Karpas-422 (cell line): ENCODE measurements at places on chromosomes 12 and 14. TPM values are rescaled to one million over a fixed set of nuclear protein-coding genes. Genes with fewer than 3 reads are reported as not detected.

- DNase-seq: no peak
- no peak overlapping the region for H3K4me3 ChIP-seq
- no peaks in the 10 kb centered on the region for H3K36me3 ChIP-seq
- no peaks in the 10 kb centered on the region for H3K27me3 ChIP-seq
- no peaks in the 10 kb centered on the region for H3K4me1 ChIP-seq
- no peak overlapping the region for H3K27ac ChIP-seq
These were observed 397.8 kb upstream of the MIS18BP1 start for GRCh38 chr14:45650754-45651153.

Gene SENP1
- 20.1 and 44.5 TPM in 2 replicates for total RNA-seq

- peak overlapping the region; percentile 79 for H3K27ac ChIP-seq
- peak overlapping the region; percentile 7; the same call in 1 of the 2 replicates for H3K4me3 ChIP-seq
- H3K36me3 ChIP-seq: no peaks in the 10 kb centered on the region
- DNase-seq: no peak
- H3K4me1 ChIP-seq: peaks cover 78% of the 10 kb centered on the region
These were observed 71.3 kb downstream of the CLMN start for GRCh38 chr14:95248432-95248831.

DNA sequence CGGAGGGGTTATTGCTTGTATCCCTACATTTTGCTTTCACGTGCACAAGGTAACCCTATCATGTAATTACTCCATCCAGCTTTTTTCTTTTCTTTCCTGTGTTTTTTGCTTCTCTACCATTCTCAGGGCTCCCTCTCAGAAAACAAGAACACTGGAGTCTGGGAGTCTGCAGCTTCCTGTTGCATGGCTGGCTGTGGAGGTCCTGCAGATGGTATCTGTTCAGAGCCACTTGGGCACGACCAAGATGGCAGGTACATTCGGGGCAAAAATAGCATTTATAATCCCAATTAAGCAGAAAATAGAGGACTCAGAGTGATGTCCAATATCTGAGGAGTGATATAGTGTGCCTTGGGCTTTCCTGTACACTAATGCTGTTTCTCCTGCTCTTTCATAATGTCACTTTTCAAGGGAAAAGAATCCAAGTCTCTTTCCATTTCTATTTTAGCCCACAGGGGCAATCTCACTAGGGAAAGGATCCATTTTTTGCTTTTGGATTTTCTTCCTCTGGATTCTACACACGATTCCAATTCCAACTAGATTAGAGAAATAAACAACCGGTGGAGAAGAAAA lies 3.2 kb upstream of the NUMB start:
- H3K27ac ChIP-seq: no peak overlapping the region
- no peak for DNase-seq
- peaks cover 63% of the 10 kb centered on the region for H3K4me1 ChIP-seq
- H3K36me3 ChIP-seq: no peaks in the 10 kb centered on the region
- H3K4me3 ChIP-seq: no peak overlapping the region

Gene TPPP2
- total RNA-seq: not detected in 2 replicates

DNA sequence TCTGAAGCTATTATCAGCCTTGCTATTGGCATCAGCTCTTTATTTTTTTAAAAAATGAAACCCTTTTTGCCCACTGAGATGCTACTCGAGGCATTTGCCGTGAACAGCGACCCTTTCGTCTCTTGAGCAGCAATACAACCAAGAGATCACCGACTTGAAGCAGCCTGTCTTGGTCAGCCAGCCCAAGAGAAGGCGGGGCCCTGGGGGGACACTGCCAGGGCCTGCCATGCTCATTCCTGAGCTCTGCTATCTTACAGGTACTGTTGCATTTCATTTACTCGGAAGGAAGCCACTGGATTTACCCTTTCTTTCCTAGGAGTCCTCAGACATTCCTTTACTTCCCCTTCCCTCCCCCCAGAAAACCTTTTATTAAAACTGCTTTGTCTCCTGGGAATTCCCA lies 16.7 kb downstream of the PIWIL1 start:
- H3K27ac ChIP-seq: no peak overlapping the region
- H3K4me1 ChIP-seq: no peaks in the 10 kb centered on the region
- no peak overlapping the region for H3K4me3 ChIP-seq

GRCh38 chr12:39975374-39975918 lies 130.4 kb downstream of the SLC2A13 start:
- H3K4me3 ChIP-seq: no peak overlapping the region
- no peak for DNase-seq
- no peak overlapping the region for H3K27ac ChIP-seq

- H3K4me1 ChIP-seq: peaks cover 24% of the 10 kb centered on the region
- DNase-seq: no peak
- H3K36me3 ChIP-seq: no peaks in the 10 kb centered on the region
- peak overlapping the region; percentile 60; the same call in 1 of the 2 replicates for H3K27ac ChIP-seq
- H3K27me3 ChIP-seq: no peaks in the 10 kb centered on the region
These were observed 10.0 kb downstream of the SMIM41 start for GRCh38 chr12:52089491-52089890.

GRCh38 chr14:97687944-97688630 lies 890.9 kb downstream of the VRK1 start:
- H3K4me1 ChIP-seq: no peaks in the 10 kb centered on the region
- no peaks in the 10 kb centered on the region for H3K27me3 ChIP-seq
- no peaks in the 10 kb centered on the region for H3K36me3 ChIP-seq

GRCh38 chr12:4009979-4010704 lies 136.9 kb upstream of the PARP11 start:
- H3K27ac ChIP-seq: no peak overlapping the region
- DNase-seq: no peak
- H3K27me3 ChIP-seq: no peaks in the 10 kb centered on the region
- H3K4me3 ChIP-seq: no peak overlapping the region
- H3K4me1 ChIP-seq: no peaks in the 10 kb centered on the region

Gene KRT74
- total RNA-seq: not detected in 2 replicates

GRCh38 chr14:96252999-96253539 lies 2.9 kb upstream of the BDKRB1 start:
- no peak for DNase-seq
- H3K27ac ChIP-seq: no peak overlapping the region

DNA sequence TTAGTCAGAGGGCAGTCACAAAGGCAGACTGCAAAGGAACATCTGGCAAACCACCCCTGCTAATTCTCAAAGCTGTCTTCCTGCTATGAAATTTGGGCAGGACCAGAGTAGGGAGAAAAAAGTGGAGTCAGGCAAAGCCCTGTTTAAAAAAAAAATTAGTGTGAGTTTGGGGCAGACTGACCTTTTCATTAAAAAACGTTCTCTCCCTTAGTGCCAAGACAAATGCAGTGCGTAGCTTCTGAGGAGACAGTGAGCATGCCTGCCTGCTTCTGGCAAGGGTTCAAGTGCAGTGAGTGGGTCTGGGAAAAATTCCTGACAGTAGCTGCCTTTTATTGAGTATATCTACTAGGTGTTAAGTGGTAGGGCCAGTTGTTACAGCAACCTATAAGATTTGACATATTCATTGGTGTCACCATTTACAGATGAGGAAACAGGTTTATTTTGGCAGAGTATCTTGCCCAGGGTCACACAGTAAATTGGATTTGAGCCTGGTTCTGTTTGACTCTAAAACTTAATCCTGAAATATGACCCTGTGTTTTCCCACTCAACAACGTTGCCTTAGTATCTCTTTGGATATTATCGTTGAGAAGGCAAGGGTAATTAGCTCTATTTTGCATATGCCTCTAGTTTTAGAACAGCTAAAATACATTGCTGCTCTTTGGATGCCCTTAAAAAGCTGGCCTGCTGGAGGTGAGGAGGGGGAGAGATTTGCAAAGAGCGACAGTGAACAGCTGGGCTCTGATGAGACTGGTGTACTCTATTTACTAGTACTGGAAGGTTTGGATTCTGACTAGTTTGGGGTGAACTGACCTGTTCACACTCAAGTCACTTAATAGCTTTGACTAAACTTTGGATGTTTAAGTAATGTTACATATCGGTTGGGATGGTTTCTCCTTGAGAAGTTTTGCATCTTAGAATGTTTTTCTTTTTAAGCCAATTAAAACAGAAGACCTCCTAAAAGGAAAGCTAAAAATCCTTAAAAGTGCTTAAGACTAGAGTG lies 72.8 kb downstream of the PAPOLA start:
- H3K27me3 ChIP-seq: no peaks in the 10 kb centered on the region
- DNase-seq: peak; percentile 85
- H3K36me3 ChIP-seq: peaks cover 25% of the 10 kb centered on the region
- peak overlapping the region; percentile 42 for H3K4me3 ChIP-seq
- H3K4me1 ChIP-seq: peaks cover 69% of the 10 kb centered on the region

DNA sequence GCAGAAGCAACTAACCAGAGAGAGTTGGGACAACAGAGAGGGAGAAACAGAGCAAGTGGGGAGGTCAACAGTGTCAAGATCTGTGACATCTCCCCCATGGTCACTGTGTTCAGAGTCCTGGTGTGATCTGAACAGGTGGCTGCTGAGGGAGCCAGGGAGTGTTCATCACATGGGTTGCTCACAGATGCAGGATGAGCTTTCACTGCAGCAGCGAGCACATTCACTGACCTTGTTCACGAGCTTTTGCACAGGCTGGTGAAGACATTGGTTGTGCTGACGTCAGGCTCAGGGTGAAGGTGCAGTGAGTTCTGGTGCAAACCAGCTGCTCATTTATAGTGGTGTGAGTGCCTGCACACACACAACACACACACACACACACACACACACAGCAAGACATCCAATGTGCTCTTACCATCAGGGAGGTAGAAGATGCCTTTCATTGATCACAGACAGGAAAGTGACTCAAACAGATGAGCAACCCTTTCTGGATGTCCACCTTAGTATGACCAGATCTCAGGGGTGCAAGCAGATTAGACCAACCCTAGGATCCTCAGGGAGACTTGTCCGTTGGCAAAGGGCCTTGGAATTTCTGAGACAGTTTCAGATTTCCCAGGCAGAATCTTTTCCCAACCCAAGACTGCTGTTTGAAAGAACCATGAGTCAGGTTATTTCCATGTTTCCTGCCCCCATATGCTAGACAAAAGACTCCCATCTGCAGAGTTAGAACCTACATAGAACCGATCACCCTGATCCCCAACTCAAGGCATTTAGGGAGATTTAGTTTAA lies 44.3 kb upstream of the OR10AD1 start:
- H3K27me3 ChIP-seq: no peaks in the 10 kb centered on the region
- no peak overlapping the region for H3K27ac ChIP-seq
- no peaks in the 10 kb centered on the region for H3K36me3 ChIP-seq
- DNase-seq: no peak
- no peak overlapping the region for H3K4me3 ChIP-seq
- H3K4me1 ChIP-seq: no peaks in the 10 kb centered on the region

Gene FOXN4
- total RNA-seq: not detected in 2 replicates

DNA sequence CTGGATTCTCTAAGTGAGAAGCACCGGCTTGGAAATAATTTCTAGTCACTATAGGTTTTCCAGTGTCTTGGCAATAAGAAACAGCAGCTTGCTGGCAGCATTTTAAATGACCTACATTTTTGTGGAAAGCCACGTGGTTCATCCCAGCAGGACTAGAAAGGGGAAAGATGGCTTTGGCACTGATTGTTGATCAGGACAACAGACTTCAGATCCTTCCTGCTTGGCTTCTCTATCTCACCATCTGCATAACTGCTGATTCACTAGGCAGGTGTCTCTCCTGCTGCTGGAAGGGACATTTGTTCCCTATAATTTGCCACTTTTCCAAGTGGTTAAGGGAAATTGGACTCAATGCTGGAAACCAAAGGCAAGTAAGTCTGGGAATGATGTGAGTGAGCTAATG lies 131.0 kb downstream of the TTC8 start:
- H3K27me3 ChIP-seq: no peaks in the 10 kb centered on the region; the same call in 1 of the 2 replicates
- DNase-seq: no peak
- no peak overlapping the region for H3K4me3 ChIP-seq
- H3K4me1 ChIP-seq: no peaks in the 10 kb centered on the region
- H3K36me3 ChIP-seq: no peaks in the 10 kb centered on the region
- H3K27ac ChIP-seq: no peak overlapping the region

Gene TEX52
- not detected in 2 replicates for total RNA-seq

Gene ADGRD1
- total RNA-seq: not detected in 2 replicates

GRCh38 chr12:130177635-130178242 lies 15.5 kb downstream of the FZD10 start:
- H3K4me1 ChIP-seq: no peaks in the 10 kb centered on the region
- no peak overlapping the region for H3K4me3 ChIP-seq
- no peak overlapping the region for H3K27ac ChIP-seq
- no peaks in the 10 kb centered on the region for H3K36me3 ChIP-seq

Gene KLRK1
- not detected in 2 replicates for total RNA-seq

Gene GYS2
- not detected in 2 replicates for total RNA-seq

GRCh38 chr12:13075118-13075480 lies 28.4 kb downstream of the GSG1 start:
- no peaks in the 10 kb centered on the region for H3K27me3 ChIP-seq
- H3K4me3 ChIP-seq: no peak overlapping the region
- no peak overlapping the region for H3K27ac ChIP-seq
- H3K4me1 ChIP-seq: no peaks in the 10 kb centered on the region
- no peaks in the 10 kb centered on the region for H3K36me3 ChIP-seq
